Ecto neural progenitor cell (in vitro differentiated cells): ENCODE measurements at places on chromosomes 1 and 21.

GRCh38 chr21:21156957-21157356 lies 158.7 kb downstream of the NCAM2 start:
- no peak for DNase-seq

DNA sequence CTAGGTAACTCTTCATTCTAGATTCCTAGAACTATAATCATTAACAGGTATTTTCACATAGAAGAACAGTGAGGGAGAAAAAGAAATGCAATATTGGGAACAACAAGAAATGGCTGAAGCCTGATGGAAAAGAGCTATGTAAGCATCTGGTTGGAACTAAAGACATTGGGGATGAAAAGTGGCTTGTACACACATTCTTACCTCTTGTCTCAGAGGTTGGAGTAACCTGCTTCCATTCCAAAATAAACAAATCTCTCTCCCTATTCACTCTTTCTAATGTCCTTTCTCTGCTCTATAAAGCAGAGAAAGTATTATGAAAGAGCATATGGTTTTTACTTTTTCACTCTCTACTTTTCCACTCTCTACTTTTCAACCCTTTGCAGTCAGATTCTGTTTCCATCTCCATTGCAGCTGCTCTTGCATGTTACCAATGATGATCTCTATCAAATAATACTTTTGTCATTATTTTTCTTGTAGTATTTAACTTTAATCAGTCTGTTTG lies 37.5 kb downstream of the CMPK1 start:
- no peak for DNase-seq

DNA sequence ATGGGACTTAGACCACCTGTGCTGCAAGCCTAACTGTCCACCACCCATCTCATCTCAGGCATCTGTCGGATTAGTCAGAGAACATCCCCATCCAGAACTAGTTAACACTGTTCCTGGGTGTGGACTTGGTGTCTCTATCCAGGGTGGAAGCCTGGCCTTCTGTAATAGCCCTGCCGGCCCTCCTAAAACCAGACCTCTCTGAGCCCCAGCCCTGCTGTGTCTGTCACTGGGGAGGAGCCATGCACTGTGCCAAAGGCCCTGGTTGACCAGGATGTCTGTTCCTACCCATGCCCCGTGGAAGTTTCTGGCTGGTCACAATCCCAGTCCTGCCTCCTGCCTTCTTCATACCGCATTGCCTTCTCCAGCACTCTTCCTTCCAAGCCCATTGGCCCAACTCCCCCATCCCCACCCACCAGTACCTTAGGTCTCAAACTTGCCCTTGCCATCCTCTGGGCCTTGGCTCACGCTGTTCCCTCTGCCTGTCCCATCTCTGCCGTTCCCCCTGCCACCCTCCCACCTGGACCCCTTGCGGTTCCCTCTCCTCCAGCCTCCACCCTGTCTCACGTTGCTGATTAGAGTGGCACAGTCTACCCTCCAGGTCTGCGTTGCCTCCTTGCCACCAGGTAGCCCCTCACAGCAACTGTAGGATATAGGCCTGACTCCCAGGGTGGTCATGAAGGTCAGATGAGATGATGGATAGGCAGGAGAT lies 105.6 kb downstream of the EPHB2 start:
- DNase-seq = no peak

GRCh38 chr21:36163750-36164741 lies 7.4 kb downstream of the DOP1B start:
- DNase-seq = no peak

DNA sequence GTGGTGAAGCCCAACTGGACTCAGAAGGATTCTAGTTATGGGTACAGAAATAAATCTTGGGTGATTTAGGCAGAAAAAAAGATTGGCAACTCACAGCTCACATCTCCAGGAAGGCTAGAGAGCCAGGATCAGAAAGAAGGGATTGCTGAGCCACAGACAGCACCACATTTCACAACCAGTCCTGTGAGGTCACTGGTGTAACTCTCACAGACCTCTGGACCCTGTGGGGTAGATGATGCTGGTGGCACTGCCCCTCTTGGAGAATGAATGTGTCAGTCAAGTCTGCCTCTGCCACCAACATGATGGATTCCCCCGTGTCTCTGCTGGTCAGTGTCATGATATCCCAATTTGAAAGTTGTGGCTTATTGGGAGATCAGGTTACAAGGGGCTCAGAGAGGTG lies 70.9 kb upstream of the HMCN1 start:
- DNase-seq = no peak

GRCh38 chr1:181033799-181034451 lies at the start of gene MR1:
MR1 (plus strand) TSS chr1:181033983; CDS start chr1:181034008, 25 bp downstream.
- no peak for DNase-seq

DNA sequence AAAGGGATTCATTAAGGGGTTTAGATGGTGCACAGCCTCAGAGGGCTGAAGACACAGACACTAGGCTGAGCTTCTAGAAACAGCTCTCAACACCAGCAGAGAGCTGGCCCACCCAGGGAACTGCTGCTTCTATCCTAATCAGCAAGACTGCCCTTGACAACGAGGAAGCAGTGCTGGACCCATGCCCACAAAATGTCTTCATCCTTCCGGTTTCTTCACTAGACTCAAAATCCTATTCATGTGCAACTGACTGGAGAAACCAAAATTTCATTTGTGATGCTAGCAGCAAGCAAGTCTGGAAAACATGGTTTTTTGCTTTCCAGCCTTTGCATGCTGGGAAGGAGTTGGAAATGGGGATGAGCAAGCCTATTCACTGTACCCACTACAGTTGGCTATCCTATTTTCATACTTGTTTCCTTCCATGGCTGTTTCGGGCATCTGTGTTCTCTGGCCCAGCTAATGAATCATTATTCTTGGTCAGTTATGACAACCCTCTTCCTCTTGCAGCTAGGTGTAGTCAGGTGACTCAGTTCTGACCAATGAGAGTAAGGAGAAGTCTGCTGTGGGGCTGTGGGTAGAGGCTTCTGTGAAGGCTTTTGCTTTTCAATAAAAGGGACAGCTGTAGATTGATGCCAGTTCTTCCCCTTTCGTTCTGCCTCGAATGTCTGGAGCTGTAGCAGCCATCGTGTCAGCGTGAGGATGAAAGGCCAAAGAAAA lies 14.6 kb upstream of the TMEM61 start:
- no peak for DNase-seq

DNA sequence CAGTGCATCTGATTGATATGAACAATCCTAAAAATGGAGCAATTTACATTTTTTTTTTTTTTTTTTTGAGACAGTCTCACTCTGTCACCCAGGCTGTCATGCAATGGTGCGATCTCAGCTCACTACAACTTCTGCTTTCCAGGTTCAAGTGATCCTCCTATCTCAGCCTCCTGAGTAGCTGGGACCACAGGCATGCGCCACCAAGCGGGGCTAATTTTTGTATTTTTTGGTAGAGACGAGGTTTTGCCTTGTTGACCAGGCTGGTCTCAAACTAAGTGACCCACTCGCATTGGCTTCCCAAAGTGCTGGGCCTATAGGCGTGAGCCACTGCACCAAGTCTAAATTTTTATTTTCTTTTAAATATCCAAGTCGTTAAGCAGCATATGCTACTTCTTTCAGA lies 109.0 kb downstream of the FAF1 start:
- no peak for DNase-seq

GRCh38 chr1:99670583-99670982 lies 24.7 kb downstream of the PALMD start:
- DNase-seq = no peak

DNA sequence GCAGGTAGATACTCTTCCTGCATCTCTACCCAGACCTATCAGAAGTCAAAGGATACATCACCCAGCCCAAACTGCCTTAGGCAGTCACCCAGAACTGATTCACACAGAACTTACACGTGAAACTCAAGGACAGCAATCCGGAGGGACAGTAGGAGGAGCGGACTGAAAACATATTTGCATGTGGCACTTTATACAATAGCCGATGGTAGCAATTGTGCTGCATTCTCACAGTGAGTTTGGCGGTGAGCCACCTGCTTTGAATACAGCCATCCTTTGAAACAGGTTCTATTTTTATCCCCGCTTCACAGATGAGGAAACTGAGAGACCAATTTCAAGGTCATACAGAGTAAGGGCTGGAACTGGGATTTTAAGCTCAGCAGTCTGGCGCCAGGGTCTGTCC lies 69.5 kb downstream of the EDEM3 start:
- DNase-seq = no peak

GRCh38 chr1:203475012-203475981 lies at the start of gene PRELP:
PRELP (plus strand) TSS chr1:203475806; CDS start chr1:203483185, 7,379 bp downstream.
- peak; percentile 64 for DNase-seq

DNA sequence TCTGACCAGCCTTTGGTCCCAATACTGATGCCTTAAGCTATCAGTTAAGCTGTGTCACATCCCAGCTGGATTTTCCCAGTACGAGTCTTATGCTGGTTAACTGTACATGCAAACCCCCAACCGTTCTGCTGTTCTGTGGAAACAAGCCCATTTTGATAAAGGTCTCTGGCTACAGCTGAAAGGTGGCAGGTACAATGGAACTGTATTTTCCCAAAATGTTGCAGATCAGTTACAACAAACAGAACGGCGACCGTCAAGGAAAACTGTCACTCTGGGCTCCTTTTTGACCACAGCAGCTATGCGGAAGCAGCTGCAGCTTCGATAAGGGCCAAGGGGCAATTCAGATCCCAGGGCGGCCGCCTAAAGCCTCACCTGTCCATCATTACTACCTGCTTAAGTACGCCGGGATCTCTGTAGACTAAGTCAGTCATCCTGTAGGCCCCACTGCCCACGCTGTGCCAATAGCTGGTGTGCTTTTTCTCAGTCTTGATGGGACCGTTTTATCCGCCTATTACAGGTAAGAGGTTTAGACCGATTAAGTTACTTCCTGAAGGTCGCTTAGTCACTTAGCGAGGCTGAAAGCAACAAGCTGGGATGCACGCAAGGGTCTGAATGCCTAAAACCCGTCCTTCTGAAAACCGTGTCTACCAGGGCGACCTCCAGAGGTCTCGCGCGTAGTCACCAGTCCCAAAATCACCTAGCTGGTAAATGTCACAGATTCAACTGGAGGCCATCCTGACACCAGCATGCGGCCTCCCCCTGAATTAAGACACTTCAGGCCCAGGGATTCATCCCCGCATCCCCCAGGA lies 11.1 kb upstream of the RAB42 start:
- no peak for DNase-seq

- DNase-seq = no peak
Observed at GRCh38 chr1:93541045-93541444, 93.1 kb downstream of the FNBP1L start.

- no peak for DNase-seq
Observed at GRCh38 chr1:164673584-164674214, 114.7 kb downstream of the PBX1 start.
